ENCODE measurements at places on chromosomes 2 and 18.

DNA sequence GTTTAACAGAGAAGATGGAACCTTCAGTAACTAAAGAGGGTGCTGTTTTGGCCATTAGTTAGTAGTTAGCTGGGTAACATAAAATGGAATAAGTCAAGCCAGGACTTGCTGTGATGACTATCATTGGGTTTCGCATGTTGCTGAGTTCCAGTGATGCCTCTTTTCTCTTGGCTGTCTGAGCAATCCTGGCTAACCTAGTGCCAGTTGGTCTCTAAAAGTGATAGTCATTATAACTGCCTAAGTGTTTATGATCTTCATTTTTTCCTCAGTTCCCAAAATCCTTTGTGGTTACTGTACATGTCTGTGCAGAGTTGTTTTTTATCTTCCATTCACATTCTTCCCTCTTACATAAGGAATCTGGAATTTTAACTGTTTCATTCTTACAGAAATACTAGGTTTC lies 33.4 kb downstream of the WDR43 start:
- no peak for DNase-seq

GRCh38 chr18:59980188-59980637 lies 80.4 kb downstream of the PMAIP1 start:
- no peak for DNase-seq

- DNase-seq: no peak
These were observed 3.2 kb downstream of the TANK start for GRCh38 chr2:161163440-161163839.

DNA sequence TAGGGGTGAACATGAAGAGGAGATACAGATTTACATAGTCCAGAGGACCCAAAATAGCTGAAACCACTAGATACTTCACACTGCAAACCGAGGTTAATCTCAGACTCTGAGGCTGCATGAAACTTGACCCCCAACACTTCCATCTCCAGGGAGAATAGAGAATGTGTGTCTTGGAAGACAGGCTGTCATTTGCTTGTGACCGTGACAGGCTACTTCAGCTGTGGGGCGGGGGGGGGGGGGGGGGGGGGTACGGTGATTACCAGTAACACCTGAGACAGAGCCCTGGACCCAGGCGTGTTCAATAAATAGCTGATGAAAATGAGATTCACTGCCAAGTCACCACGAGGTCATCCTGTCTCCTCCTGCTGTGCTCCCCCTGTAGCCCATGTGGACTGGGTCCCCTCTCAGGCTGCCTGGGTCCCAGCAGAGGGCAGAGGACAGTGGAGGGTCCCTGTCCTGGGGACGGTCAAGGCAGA lies 5.7 kb upstream of the KLHL29 start:
- no peak for DNase-seq

GRCh38 chr2:226655871-226656270 lies 143.7 kb downstream of the IRS1 start:
- no peak for DNase-seq

DNA sequence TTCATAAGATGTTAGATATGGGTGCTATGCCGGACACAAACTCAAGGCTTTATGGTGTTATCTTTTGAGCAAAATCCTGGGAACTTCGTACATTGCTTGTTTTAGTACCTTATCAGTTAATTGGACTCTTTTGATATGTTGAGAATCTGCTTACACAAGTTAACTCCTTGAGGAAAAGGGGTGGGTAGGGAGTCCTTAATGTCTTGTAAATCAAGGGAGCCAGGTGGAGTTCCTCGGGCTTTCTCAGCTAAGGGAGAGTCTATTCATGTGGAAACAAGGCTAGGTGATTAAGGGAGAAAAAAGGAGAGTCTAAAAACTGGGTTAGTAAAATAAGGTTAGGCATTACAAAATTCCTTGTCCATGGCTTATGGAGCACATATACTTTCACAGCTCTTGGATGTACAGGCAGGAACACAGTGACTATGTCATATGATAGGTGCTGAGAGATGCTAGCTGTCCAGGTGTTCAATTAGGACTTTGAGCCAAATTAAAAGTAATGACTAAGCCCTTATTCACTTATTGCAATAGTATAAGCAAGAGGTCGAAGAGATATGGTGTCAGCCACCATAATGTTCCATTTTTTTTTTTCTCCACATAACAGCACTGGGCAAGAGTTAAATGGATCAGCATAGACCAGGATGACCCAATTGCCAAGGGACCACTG lies 59.5 kb upstream of the DYNAP start:
- DNase-seq: no peak

DNA sequence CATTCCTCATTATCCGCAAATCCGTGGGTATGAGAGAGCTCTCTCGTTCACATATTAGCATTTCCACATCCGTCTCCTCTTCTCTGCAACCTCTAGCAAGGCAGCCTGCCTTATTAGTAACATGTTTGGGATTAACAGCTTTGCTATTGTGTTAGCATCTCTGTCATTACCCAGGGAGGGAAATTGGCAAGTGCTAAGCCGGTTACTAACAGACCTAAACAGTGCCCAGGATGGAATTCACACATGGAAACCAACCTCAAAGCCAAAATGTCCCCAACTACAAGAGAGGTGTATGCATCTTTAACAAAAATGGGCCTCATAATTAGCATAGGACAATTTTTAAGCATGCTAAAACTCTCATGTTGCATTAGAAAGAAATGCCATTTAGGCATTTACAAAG lies 309.0 kb upstream of the MEIS1 start:
- no peak for DNase-seq

DNA sequence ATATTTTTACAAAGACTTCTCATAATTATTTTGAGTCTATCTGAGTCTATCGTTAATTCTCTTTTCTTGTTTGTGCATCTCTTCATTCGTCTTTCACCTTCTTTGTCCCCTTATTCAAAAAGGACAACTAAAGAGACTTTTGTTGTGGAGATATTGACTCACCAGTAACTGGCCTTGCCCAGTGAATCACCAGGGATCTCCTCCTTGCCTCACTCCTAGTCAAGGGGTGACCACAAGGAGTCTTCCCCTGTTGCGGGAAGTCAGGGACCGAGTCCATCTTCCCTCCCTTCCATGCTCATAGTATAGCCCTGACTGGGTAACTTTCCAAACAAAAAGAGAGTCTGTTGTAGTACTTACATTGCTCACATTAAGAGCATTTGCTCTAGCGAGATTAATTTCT lies 158.9 kb downstream of the NEB start:
- DNase-seq: no peak

- DNase-seq: no peak
These were observed 87.4 kb downstream of the ROCK2 start for GRCh38 chr2:11257078-11257477.

DNA sequence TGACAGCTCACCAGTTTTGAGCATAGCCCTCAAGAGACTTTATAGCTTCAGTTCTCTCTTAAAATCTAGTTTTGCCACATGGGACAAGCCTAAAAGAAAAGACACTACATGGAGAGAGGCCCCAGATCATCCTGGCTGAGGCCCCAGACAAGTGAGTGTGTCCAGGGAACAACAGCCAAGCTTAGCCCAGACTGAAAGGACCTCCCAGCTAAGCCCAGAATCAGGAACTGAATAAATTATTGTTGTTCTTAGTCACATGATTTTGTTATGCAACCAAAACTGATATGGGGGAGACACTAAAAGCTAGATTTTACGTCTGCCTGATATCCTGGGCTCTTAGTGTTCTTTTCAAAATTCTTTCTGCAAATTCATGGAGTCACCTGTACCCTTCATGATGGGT lies 29.3 kb upstream of the LBH start:
- DNase-seq: no peak

- no peak for DNase-seq
These were observed 160.8 kb downstream of the KLHL29 start for GRCh38 chr2:23545811-23546210.

DNA sequence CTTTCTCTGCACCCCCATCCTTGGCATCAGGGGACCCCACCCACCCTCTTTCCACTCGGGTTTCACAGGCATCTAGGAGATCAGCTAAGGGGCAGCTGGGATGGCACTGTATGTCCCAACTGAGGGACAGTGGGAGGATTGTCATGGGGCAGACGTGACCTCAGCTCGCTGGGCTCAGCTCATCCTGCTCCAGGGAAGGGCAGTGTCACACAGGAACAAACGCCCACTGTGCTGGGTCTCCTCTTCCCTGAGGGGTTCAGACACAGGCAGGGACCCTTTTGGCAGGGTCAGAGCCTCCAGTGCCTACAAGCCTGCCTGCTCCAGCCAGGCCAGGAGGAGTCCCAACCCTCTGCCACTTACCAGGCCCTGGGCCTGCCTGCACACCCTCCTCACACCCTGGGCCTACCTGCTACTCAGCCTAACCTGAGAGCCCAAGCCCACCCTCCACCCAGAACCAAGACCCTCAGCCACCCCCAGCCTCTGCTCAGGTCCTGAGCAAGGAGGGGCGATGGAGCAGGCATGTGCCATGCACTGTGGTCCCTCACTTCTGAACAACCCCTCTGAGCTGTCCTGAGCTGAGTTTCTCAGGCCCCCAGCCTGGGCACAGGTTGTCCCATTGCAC lies 68.2 kb downstream of the HS1BP3 start:
- no peak for DNase-seq

- no peak for DNase-seq
These were observed 69.0 kb upstream of the C2orf15 start for GRCh38 chr2:99072551-99072950.

DNA sequence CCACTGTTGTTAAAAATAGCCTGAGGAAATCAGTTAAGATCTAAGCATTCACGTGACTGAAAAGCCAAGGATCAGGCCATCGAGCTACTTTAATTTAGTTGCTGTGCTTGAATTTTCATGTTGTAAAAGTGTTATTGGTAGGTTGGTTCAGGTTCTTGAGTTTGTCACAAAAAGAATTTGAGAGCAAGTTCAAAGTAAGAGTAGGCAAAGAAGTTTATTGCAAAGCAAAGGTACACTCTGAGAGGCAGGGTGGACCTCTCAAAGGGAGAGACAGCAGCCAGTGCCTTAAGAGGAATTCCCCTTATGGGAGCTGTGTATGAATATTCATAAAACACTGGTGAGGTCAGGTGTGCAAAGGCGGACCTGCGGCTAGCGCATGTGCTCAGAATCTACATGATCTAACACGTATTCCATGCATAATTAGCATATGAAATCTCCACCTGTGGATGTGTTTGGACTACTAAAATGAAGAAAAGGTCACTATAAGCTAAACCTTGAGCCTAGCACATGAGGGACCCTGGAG lies 236.5 kb downstream of the NDUFA10 start:
- DNase-seq: no peak

- DNase-seq: no peak
These were observed 79.5 kb downstream of the CAMKMT start for GRCh38 chr2:44441200-44441599.

GRCh38 chr2:238703436-238703835 lies 144.4 kb upstream of the TWIST2 start:
- no peak for DNase-seq

DNA sequence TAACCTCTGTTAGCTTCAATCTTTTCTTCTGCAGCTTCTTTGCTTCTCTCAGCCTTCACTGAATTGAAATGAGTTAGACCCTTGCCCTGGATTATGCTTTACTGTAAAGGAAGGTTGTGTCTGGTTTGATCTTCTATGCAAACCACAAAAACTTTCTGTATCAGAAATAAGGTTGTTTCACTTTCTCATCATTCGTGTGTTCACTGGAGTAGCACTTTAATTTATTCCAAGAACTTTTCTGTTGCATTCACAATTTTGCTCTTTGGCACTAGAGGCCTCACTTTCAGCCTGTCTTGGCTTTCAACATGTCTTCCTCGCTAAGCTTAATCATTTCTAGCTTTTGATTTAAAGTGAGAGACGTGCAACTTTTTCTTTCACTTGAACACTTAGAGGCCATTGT lies 365.3 kb downstream of the TDRD15 start:
- DNase-seq: no peak

GRCh38 chr2:72081451-72081850 lies 66.2 kb downstream of the CYP26B1 start:
- DNase-seq: no peak

DNA sequence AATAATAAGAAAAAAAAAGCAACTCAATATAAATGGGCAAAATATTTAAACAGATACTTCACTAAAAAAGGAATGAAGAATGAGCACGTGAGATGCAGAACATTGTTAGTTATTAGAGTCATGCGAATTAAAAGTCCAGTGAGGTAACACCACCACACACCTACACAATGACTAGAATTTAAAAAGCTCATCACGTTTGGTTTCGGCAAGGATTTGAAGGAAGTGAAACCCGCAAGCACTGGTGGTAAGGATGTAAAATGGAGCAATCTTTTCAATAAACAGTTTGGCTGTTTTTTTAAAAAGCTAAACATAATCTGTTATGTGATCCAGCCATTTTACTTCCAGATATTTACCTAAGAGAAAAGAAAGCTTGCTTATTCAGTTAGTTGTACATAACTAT lies 1181.6 kb upstream of the CELF4 start:
- no peak for DNase-seq

DNA sequence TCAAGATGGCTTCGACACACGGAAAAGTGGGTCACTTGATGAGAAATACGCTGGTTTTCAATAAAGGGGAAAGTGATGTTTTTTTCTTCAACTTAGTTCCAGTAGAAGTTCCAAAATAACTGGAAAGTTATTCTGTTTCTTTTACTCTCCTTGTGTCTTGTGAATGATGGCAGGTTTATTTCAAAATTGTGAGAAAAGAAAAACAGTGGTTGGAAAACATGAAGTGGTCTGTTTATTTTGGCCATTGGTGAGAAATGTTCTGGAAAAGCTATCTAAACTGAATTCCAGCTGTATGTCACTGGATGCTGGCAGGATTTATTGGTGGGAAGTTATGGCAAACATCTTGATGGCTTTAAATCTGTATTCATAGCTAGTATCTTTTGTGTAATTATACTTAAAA lies 484.1 kb downstream of the DCC start:
- no peak for DNase-seq

- DNase-seq: no peak
These were observed 125.3 kb upstream of the APCDD1 start for GRCh38 chr18:10329101-10329500.

GRCh38 chr18:49892148-49892924 lies 79.0 kb upstream of the ACAA2 start:
- no peak for DNase-seq

DNA sequence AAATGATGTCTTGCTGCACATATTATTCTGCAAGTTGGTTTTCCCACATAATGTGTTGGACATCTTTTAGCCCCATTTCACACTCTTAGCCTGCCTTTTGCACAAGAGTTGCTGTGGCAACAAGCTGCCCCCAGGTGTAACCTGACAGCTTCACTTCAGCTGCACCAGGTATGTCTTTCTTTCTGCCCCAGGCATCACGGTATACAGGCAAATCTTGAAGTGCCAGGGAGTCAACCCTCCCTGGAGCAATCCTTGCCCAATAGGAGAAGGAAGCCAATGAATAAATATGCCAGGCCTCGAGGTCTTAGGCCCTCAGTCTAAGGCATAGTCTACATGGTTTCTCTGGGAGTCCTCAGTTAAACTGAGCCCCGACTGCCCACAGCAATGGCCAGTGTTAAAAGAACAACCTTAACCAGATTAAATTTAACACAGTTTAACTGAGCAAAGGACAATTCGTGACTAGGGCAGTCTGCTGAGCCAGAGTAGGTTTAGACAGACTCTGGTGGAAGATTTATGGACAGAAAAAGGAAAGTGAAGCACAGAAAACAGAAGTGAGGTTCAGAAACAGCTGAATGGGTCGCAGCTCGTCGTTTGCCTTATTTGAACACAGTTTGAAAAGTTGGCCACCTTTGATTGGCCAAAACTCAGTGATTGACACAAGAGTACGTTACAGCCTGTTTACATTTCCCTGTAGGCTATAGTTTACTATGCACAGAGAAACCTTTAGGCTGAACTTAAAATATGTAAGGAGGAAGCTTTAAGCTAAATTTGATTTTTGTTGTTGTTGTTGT lies 32.0 kb upstream of the C1QL2 start:
- no peak for DNase-seq
